Right atrium auricular region (tissue), 2 donors: ENCODE measurements at places on chromosomes 3 and 15. TPM values are rescaled to one million over a fixed set of nuclear protein-coding genes. Genes with fewer than 3 reads are reported as not detected.

The CFAP92 gene
- not detected for total RNA-seq

The IQCF5 gene
- total RNA-seq = not detected

The CHMP2B gene
- 30.7 TPM for total RNA-seq

The WDR93 gene
- not detected for total RNA-seq

The PCLAF gene
- total RNA-seq = not detected

The SAMMSON gene
- total RNA-seq = not detected

The PTX3 gene
- 2.6 TPM for total RNA-seq

The ANKUB1 gene
- total RNA-seq = not detected

DNA sequence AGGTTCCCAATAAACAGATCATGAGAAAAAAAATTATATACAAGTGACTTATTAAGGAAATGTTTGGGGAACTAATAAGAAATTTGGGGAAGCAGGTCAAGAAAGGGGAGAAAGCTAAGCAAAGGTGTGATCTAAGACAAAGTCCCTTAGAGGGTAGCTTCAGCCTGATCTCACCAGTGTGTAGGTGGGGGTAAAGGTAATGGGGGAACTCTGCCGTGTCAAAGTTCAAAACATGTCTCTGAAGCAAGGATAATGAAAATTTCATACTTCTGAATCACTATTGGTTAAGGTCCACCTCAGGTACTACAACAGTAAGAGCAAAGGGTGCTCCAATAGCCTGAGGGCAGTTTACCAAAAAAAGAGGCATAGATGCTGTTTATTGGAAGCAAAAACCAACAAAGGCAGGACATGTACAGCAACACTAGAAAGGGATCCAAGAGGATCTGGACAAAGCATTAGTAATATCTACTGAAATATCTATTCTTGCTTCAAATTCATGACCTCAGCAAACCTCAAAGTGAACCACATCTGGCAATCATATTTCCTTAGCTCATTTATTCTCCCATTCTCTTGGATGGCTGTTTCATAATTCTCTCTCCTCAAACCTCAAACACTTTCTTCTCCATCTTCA, 6.9 kb downstream of the ACAD11 start:
- DNase-seq = no peak

DNA sequence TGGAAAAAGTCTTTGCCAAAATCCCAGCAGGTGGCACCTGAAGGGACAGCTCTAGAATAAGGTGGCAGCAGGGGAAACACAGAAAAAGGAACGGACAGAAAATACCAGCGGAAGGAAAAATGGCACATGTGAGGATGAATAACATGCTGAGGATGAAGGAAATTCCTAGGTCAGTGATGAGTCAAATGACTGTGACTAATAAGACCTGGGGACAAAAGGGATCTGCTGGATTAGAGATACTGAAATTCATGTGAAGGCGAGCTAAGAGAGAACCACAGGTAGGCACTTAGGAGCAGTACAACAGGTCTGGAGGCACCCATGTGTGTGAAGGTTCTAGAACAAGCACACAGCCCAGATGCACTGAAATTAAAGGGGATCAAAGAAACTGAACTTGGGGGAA, 482.5 kb downstream of the FOXP1 start:
- DNase-seq = no peak

GRCh38 chr3:24496529-24497482, 2.2 kb upstream of the THRB start:
- peak; percentile 90 for DNase-seq

GRCh38 chr3:88343264-88343663, 193.5 kb downstream of the C3orf38 start:
- no peak for DNase-seq

GRCh38 chr3:13348661-13349396, 71.3 kb downstream of the NUP210 start:
- no peak for DNase-seq

GRCh38 chr15:85777250-85778106, 17.2 kb downstream of the KLHL25 start:
- DNase-seq = no peak

DNA sequence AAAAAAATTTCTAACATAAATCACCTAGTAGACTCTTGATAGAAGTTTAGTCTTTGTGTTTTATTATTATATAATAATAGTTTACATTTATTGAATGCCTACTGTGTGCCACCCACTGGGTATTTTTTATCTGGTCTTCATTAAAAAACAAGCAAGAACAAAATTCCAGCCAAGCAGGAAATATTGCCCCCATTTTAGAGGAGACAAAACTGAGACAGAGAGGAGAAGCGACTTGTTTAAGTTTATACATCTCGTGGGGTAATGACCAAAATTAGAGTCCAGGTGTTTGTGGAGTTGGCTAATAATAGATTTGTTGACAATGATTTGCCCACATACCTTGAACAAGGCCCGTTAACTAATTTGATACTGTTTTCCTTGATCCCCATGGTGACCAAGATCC, 33.1 kb upstream of the FBXL22 start:
- no peak for DNase-seq

- DNase-seq = no peak
Measured at GRCh38 chr3:4834403-4834866, 144.8 kb upstream of the BHLHE40 start.

GRCh38 chr3:78906930-78907329, 860.9 kb downstream of the ROBO1 start:
- no peak for DNase-seq

DNA sequence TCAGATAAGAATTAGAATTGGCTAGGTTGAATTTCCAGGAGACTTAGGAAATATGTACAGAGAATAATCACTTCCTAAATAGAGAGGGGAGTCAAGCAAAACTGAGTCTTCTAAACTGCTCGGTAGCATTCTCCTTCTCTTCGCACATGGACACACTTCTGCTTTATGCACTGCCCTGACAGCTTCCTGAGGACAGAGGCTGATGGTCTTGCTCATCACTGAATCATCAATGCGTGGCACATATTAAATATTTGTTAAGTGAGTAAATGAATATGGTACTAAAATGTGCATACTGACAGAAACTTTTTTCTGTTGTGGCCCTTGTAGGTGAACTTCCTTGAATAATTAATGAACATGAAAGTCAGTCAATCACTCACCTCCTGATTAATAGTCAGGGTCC, 315.5 kb downstream of the FHIT start:
- DNase-seq = no peak

DNA sequence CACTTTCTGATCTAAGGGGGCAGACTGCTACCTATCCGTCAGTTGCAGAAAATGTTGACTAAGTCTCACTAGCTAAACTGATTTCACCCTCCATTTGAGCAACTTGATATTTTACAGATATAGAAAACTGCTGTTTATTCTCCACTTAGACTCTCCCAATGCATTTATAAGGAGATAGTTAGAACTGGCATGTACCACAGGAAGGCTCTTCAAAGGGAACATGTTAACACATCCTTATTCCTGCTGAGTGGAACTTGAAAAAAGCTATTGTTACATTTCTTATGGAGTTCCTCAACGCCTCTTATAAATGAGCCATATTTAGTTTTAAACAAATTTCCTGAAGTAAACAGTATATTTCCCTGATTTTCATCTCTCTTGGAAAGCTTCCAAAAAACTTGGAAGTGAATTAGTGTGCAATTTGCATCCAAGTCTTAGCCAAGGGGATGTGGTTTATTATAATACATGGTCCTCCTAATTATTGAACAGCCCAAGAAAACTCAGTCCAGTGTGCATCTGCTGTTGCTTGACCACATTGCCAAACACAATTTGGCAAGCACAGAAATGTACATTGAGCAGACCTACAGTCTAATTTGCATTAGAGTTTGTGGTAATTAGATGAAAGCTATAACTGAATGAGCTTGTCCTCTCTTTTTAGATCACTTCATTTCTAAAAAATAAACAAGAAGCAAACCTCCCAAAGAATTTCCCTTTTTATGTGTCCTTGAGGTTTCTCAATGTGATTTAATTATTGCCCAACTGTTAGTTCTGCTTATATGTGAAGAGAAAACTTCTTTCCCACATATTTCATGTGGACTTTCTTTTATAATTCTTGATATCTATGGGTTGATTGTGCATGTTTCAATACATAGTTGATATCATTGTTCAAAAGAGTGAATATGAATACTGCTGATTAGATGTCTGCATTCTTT, 72.6 kb upstream of the DPH6 start:
- DNase-seq = no peak

GRCh38 chr3:99473321-99473751, 165.1 kb upstream of the COL8A1 start:
- DNase-seq = no peak

DNA sequence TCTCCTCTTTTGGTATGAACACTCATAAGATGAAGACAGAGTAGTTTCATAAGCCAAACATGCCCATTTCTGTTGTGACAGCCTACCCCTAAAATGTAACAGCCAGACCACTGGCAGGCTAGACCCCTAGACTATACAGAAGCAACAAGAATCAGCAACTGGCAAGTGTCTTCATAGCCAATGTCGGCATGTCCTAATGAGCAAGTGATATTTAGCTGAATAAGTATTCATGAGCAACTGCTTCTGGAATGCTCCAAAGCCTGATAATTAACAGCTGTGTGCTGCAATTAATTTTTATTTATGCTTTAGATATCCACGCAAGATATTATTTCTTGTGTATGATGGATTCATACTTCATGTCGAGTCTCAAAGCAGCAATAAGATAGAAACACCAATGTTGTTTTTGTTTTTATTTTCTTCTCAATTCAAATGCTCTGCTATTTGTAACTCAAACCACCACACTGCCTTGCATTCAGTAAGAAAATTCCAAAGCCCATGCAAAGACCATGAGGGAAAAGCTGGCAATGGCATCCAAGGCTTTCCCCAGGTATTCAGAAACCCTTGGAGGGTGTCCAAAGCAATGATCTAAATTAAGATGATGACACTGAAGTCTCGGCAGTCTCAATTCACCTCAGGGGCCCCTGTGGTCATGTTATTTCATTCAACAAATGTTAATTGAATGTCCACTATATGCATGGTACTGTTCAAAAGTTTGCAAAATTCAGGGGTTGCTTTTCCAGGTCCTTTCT, 167.7 kb upstream of the NECTIN3 start:
- DNase-seq = no peak
